Mesangial cell (primary cell): ENCODE measurements at places on chromosomes 13 and 19. TPM values are rescaled to one million over a fixed set of nuclear protein-coding genes. Genes with fewer than 3 reads are reported as not detected.

GPC6 gene
- 28.0 and 85.8 TPM in 2 replicates for total RNA-seq

CDC42EP5 gene
- 2.4 and 11.5 TPM in 2 replicates for total RNA-seq

EXOC3L2 gene
- 0.13 TPM in 1 of 2 replicates, not detected in the other for total RNA-seq

ENOX1 gene
- total RNA-seq, result 0.33 and 1.3 TPM in 2 replicates

ZSWIM9 gene
- 2.3 and 3.8 TPM in 2 replicates for total RNA-seq

RXFP2 gene
- total RNA-seq, result not detected in 2 replicates

CEACAM3 gene
- total RNA-seq, result not detected in 2 replicates

OLFM4 gene
- total RNA-seq, result not detected in 2 replicates
